ENCODE measurements at places on chromosomes 4 and X. TPM values are rescaled to one million over a fixed set of nuclear protein-coding genes. Genes with fewer than 3 reads are reported as not detected.

DNA sequence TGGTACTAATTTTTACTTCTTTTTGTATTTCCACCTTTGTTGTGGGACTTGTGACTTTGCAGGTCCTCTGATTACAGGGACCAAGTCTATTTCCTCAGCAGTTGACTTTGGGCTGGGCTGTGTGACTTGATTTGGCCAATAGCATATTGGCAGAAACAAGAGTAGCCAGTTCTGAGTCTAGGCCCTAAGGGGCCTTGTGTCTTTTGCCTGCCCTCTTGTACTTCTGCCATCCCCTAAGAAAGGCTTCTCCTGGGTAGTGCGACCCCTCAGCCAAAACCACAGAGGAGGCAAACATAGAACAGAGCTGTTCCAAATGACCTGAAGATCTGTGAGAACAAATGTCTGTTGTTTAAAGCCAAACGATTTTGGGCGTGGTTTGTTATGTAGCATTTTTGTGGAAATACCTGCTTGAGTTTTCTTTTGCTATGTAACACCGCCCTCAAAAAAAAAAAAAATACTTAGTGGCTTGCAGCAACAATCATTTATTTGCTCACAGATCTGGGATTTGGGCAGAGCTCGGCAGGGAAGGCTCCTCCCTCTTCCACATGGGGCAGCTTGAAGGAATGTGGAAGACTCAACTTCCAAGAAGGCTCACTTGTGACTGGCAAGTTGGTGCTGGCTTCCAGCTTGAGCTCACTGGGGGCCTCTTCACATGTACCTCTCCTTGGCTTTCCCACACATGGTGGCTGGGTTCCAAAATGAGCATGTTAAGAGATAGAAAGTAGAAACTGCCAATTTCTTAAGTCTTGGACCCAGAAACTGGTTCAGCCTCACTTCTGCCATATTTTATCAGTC lies 423.0 kb upstream of the CNKSR2 start:
- H3K27ac ChIP-seq: no peak overlapping the region
- no peaks in the 10 kb centered on the region for H3K4me1 ChIP-seq
- DNase-seq: no peak
- no peaks in the 10 kb centered on the region for H3K36me3 ChIP-seq
- no peak overlapping the region for H3K4me3 ChIP-seq

- H3K4me1 ChIP-seq: no peaks in the 10 kb centered on the region
- no peak for DNase-seq
- no peak overlapping the region for H3K27ac ChIP-seq
- no peaks in the 10 kb centered on the region for H3K36me3 ChIP-seq
- no peaks in the 10 kb centered on the region for H3K27me3 ChIP-seq
These were observed 93.8 kb downstream of the INPP4B start for GRCh38 chr4:142752202-142752786.

DNA sequence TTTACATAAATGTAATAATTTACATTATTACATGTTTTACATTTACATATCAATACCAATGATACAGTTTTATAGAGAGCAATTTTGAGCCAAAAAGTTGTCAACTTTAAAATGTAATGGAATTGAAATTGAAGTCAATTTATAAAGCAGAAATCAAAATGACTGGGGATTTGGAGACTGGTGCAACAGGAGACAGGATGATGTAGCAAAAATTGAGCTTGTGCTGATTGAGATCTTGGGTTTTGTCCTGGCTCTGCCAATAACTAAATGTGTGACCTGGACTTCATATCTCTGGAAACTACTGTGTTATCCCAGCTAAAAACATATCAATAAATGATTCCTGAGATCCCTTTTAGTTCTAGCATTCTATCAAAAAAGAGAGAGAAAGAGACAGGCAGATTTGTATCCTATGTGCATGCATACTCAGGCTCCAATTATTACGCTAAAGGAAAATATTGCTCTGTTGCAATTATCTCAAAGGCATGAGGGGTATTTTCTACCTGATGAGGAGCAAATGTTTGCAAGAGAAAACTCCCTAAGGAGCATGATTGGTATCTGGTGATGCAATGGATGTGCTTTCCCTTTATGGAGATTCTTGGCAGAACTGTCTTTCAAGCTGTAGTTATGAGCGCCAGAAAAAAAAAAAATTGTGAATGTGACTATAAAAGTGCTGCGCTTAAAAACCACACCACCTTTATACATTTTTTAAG lies 14.7 kb downstream of the EXOC1L start:
- no peaks in the 10 kb centered on the region for H3K4me1 ChIP-seq
- DNase-seq: no peak
- H3K36me3 ChIP-seq: no peaks in the 10 kb centered on the region
- H3K27ac ChIP-seq: no peak overlapping the region
- peaks cover 10% of the 10 kb centered on the region for H3K27me3 ChIP-seq
- no peak overlapping the region for H3K4me3 ChIP-seq

DNA sequence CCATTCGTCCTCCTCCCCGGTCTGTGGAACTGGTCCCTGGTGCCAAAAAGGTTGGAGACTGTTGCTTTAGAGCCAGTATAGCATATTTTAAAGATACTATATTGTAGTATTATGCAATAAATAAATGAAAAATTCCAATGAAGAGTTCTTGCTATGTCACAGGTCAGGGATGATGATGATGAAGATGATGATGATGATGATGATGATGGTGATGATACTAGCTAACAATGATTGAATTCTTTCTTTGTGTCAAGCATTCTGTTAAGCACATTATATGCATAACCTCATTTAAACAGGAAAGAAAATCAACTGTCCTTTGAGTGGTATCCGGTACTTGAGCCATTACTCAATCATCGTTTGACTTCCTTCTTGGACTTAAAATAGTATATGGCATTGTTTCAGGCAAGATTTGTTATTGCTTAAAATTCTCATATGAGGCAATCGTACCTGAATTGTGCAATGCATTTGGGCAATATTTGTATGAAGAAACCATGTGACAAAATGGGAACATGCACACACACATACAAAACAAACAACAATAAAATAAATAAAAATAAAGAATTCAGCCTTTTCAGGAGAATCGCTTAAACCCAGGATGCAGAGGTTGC lies 22.8 kb upstream of the TLR2 start:
- H3K4me3 ChIP-seq: no peak overlapping the region
- H3K27ac ChIP-seq: no peak overlapping the region
- DNase-seq: no peak
- H3K36me3 ChIP-seq: no peaks in the 10 kb centered on the region
- H3K27me3 ChIP-seq: no peaks in the 10 kb centered on the region

GRCh38 chr4:144399927-144400326 lies 246.0 kb upstream of the HHIP start:
- H3K27ac ChIP-seq: no peak overlapping the region
- H3K4me1 ChIP-seq: no peaks in the 10 kb centered on the region
- peak; percentile 15 for DNase-seq
- H3K27me3 ChIP-seq: no peaks in the 10 kb centered on the region

GRCh38 chr4:76806346-76806745 lies 91.6 kb downstream of the SOWAHB start:
- no peaks in the 10 kb centered on the region for H3K4me1 ChIP-seq
- no peak for DNase-seq
- no peak overlapping the region for H3K27ac ChIP-seq

DNA sequence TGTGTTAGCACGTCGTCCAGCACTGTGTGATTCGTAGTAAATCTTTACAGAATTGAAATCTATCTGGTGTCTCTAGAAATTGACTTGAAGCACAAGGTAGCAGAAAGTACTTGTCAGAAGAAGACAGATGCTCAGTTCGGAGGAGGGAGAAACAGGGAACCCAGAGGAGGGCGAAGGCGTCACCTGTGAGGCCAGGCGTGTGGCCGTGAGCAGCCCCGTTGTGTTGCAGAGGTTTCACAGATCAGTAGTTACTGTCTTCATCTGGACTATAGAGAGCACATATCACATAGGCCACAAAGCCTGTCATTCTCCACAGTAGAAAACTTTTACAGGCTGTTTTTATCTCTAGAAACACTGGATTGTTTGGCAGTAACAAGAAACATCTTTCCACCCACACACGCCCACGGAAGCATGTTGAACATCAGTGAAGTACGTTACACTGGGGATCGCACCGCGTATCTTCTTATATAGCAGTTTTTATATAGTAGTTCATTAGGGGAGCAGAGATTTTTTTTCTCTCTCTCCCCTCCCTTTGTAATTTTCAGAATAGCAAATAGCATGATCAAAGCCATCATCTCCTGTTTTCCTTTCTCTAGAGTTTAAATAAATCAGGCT lies 48.1 kb upstream of the TLR3 start:
- no peaks in the 10 kb centered on the region for H3K27me3 ChIP-seq
- peaks cover 13% of the 10 kb centered on the region for H3K4me1 ChIP-seq
- no peak for DNase-seq
- no peak overlapping the region for H3K4me3 ChIP-seq
- H3K27ac ChIP-seq: no peak overlapping the region
- no peaks in the 10 kb centered on the region for H3K36me3 ChIP-seq

DNA sequence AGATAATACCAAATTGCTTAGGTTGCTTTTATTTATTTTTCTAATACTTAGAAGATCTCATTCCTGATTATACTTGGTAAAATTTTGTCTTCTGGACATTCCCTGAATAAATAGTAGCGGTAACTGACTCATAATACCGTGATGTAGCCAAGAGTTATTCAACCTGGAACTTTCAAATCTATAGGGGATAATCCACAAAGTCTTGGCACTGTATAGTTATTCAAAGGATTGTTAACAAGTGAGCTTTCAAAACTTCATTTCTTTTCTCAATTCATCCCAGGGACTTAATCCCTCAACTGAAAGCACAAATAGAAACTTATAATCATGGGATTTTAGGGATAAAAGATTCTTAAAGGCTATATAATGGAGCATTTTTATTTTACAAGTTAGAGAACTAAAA lies 1383.3 kb downstream of the FAM133A start:
- H3K36me3 ChIP-seq: no peaks in the 10 kb centered on the region
- no peaks in the 10 kb centered on the region for H3K4me1 ChIP-seq
- DNase-seq: no peak

GRCh38 chrX:9885150-9885549 lies 82.0 kb upstream of the CLDN34 start:
- H3K27me3 ChIP-seq: no peaks in the 10 kb centered on the region
- H3K36me3 ChIP-seq: no peaks in the 10 kb centered on the region
- peak; percentile 76 for DNase-seq
- H3K27ac ChIP-seq: no peak overlapping the region
- peaks cover 14% of the 10 kb centered on the region for H3K4me1 ChIP-seq
- H3K4me3 ChIP-seq: no peak overlapping the region

DNA sequence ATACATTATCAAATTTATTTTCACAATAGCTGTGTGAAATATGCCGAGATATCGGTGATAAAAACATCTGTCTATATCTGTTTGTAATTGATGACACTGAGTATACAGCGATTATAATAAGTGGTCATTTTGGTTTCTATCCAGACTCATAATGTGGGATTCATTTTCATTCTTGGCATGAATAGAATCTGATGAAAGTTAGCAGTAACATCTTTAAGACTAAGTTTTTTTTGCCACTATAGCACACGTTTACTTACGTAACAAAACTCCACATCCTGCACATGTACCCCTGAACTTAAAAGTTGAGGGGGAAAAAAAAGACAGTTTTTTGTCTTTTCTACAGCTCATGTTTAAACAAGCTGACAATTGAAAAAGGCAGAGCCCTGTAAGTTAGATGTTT lies 86.4 kb downstream of the PPA2 start:
- H3K27ac ChIP-seq: no peak overlapping the region
- H3K4me1 ChIP-seq: no peaks in the 10 kb centered on the region
- H3K36me3 ChIP-seq: no peaks in the 10 kb centered on the region
- no peaks in the 10 kb centered on the region for H3K27me3 ChIP-seq

GRCh38 chrX:107675365-107675654 lies 47.0 kb downstream of the PRPS1 start:
- peak overlapping the region; percentile 77 for H3K27ac ChIP-seq
- H3K27me3 ChIP-seq: no peaks in the 10 kb centered on the region
- no peaks in the 10 kb centered on the region for H3K36me3 ChIP-seq
- DNase-seq: no peak
- H3K4me3 ChIP-seq: no peak overlapping the region

DNA sequence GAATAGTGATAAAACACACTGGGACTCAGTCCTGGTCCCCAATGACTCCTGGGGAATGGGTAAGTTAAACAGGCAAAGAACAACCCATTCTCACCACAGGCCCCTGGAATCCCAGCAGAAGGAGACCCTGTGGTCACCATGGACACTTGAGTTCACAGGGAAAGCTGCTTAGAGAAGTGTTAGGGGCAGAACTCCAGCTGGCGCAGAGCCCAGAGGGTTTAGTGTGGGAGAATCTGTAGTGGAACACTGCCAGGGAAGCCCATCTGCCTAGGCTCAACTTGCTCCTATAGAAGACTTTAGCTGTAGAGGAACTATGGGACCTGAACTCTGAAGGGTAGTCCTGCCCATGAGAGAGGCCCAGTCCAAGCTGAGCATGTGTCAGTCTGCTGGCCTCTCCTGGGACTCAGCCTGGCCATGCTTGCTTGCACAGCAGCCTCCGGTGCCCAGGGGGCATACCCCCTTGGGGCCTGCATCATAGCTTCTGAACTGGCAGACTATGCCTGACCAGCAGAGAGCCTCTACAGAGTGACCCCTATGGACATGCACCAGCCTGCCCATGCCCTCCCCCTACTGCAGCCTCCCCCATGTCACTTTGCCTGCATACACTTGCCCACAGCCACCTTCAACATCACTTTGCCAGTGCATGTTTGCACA lies 343.5 kb downstream of the IDS start:
- H3K4me3 ChIP-seq: no peak overlapping the region
- H3K27ac ChIP-seq: no peak overlapping the region
- no peaks in the 10 kb centered on the region for H3K4me1 ChIP-seq
- no peaks in the 10 kb centered on the region for H3K27me3 ChIP-seq
- H3K36me3 ChIP-seq: no peaks in the 10 kb centered on the region

- H3K36me3 ChIP-seq: no peaks in the 10 kb centered on the region
- peaks cover 12% of the 10 kb centered on the region for H3K27me3 ChIP-seq
- H3K4me3 ChIP-seq: no peak overlapping the region
- DNase-seq: no peak
These were observed 95.5 kb downstream of the BMP15 start for GRCh38 chrX:51006064-51006463.

DNA sequence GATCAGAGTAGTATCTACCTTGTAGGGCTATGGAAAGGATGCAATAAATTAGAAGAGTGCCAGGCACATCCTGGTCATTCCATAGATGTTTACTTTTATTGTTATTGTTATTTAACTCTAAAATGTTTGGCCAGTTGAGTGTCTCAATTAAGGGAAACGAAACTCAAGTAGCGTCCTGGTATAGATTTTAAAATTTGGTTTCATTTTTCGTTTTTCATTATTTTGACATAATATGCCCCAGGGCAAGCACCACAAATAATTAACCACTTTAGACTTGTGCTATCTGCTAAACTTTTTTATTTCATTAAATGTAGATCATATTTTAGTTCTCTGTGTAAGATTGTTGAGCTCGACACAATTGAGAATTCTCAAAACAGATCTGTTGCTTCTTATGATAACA lies 179.7 kb upstream of the PRPS2 start:
- H3K4me3 ChIP-seq: no peak overlapping the region
- no peaks in the 10 kb centered on the region for H3K36me3 ChIP-seq
- H3K4me1 ChIP-seq: no peaks in the 10 kb centered on the region
- H3K27ac ChIP-seq: no peak overlapping the region
- no peak for DNase-seq

- no peak overlapping the region for H3K4me3 ChIP-seq
- no peaks in the 10 kb centered on the region for H3K4me1 ChIP-seq
- peaks cover 8% of the 10 kb centered on the region for H3K27me3 ChIP-seq
- no peaks in the 10 kb centered on the region for H3K36me3 ChIP-seq
These were observed 28.0 kb upstream of the ZNF280C start for GRCh38 chrX:130296743-130297142.

The CLDN2 gene
- total RNA-seq: 1.3 TPM

The FGF16 gene
- total RNA-seq: not detected

The SLC2A9 gene
- total RNA-seq: 6.7 TPM

The CORIN gene
- total RNA-seq: 0.41 TPM

The RFC1 gene
- 41.3 TPM for total RNA-seq

The TBC1D8B gene
- total RNA-seq: 18.4 TPM
